ENCODE measurements at places on chromosomes 13 and 19. TPM values are rescaled to one million over a fixed set of nuclear protein-coding genes. Genes with fewer than 3 reads are reported as not detected.

- peak; percentile 88 for DNase-seq
Measured at GRCh38 chr13:113398963-113399754, 35.2 kb upstream of the GRTP1 start.

GRCh38 chr13:99542788-99543406, 41.6 kb downstream of the TM9SF2 start:
- DNase-seq, result no peak

GRCh38 chr13:109331011-109331433, 455.4 kb downstream of the IRS2 start:
- no peak for DNase-seq

- DNase-seq, result no peak
Measured at GRCh38 chr13:69331245-69331644, 776.4 kb upstream of the ATXN8OS start.

DNA sequence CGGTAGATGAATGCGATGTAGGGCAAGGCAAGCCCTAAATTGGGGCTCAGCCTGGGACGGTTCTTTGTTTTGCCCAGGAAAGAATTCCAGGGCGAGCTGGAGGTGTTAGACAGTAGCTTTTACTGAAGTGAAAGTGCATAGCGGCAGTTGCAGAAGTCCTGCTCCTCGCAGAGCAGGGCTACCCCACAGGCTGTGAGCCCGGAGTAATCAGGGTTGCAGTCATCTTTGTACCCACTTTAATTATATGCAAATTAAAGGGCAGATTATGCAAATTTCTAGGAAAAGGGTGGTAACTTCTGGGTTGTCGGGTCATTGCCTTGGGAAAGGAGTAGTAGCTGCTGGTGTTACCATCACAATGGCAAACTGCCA, 30.5 kb downstream of the VAV1 start:
- DNase-seq, result no peak

The ZNF675 gene
- total RNA-seq, result 3.7 TPM

The KIR2DL4 gene
- total RNA-seq, result not detected

The ZNF700 gene
- 24.5 TPM for total RNA-seq

The GNG8 gene
- not detected for total RNA-seq
